ENCODE measurements at places on chromosomes 13 and 19.

GRCh38 chr13:111917086-111917485 is 149.9 kb upstream of the SOX1 start:
- DNase-seq = no peak

- DNase-seq = no peak
These were observed 149.9 kb downstream of the MYO16 start for GRCh38 chr13:108779308-108779707.

GRCh38 chr19:383922-384798 is 24.8 kb downstream of the C2CD4C start:
- no peak for DNase-seq

DNA sequence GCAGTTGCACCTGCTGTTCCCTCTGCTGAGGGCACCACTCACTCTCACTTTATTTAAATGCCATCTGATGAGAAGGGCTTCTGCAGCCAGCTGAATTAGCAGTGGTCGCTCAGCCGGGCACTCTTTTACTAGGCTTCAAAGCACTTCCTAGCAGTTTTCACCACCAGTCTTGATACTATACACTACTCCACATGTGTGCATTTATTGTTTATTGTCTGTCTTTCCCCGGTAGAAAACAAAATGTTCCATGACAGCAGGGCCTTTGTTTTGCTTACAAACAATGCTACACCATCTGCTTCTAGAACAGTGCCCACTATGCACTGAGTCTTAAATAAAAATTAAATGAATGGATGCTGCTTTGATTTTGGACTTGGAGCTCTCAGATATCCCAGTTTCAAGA is 404.9 kb downstream of the FGF14 start:
- DNase-seq = no peak

- no peak for DNase-seq
These were observed 56.3 kb downstream of the TNFSF13B start for GRCh38 chr13:108325863-108326262.

DNA sequence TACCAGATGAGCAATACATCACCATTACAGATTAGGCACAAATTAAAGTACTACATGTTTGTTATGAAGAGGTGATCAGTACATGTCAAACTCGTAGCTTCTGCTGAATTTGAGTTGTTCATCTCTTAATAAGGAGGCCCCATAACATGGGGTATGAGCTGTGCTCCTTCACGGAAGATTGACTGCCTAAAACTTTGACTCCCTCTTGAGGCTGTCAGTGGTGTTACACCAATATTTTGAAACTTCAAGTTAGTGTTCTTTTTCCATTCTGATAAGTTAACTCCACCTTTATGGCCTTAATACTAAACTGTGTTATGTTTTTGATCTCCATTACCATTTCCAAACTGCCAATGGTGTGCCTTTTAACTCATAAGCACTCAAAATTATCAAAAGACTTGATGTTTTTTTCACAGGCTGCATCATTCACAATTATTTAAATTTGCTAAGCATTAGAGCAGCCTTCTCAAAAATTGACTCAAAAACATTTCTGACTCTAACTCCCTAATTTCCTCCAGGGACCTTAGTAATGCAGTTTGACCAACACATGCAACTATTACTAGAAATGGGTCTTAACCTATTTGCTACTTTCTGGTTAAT is 1591.5 kb downstream of the PCDH9 start:
- no peak for DNase-seq

DNA sequence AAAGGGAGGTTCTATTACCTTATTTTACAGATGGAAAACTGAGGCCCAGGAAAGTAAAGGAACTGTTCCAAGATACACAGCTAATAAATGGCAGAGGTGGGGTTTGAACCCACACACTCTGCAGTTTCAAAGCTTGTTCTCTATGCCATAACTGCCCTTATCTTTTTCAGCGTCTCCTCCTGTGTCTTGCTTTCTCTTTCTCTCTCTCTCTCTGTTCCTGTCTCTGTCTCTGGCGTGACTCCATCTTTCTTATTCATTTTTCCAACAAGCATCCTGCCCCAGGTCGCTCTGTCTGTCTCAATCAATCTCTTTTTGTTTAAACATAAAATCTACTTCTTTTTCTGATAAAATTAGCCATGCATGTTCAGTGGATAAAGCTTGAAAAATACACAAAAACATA is 3.2 kb upstream of the IFNL4 start:
- DNase-seq = no peak

- DNase-seq = no peak
These were observed 19.4 kb downstream of the IRS2 start for GRCh38 chr13:109767023-109767422.

- DNase-seq = no peak
These were observed 15.3 kb downstream of the PIN1 start for GRCh38 chr19:9850235-9850959.

GRCh38 chr13:68850160-68850559 is 1257.5 kb upstream of the ATXN8OS start:
- DNase-seq = no peak

- no peak for DNase-seq
These were observed 2.6 kb downstream of the GTF2F2 start for GRCh38 chr13:45122941-45123340.

- DNase-seq = no peak
These were observed 3.3 kb downstream of the ICAM5 start for GRCh38 chr19:10292789-10293636.

DNA sequence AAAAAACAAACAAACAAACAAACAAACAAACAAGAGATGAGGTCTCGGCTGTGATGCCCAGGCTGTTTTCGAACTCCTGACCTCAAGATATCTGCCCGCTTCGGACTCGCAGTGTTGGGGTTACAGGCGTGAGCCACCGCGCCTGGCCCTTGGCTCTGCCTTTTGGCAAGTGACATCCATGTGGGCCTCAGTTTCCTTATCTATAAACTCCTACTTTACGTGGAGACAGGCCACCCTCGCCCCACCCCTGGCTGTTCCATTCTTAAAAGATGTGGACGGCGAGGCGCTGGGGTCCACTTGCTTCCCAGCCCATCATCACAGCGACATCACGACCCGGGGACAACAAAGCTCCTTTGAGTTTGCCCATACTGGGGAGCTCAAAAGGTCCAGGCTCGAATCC is 1.7 kb downstream of the TSSK6 start:
- DNase-seq = no peak

DNA sequence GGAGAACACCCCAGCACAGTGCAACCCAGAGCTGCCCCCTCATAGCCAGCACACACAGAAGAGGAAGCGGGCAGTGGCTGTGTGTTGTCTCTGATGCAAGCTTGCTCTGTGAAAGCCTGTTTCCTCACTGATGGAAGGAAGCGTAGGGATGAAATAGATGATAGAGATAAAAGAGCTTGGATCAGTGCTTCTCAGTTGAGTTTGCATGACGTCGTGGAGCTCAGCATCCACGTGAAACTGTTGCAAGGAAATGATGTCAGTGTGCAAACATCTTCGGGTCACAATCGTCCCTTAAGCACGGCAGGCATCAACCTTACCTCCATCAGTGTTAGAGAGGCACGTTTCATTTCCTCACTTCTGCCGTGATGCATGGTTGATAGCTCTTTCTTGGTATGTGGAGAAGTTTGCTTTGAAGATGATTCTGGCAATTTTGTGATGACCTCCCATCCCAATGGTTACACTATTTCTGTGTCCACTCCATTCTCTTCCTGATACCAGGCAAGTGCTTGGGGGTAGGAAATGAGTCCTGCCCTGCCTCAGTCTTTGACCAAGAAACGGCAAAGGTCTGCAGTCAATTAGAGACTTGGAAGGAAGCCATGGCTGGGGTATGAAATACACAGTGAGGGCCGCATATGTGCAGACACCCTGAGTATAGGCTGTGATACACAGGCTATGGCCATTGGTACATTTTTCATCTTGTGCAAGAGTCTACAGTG is 183.0 kb downstream of the ZNF536 start:
- DNase-seq = no peak

DNA sequence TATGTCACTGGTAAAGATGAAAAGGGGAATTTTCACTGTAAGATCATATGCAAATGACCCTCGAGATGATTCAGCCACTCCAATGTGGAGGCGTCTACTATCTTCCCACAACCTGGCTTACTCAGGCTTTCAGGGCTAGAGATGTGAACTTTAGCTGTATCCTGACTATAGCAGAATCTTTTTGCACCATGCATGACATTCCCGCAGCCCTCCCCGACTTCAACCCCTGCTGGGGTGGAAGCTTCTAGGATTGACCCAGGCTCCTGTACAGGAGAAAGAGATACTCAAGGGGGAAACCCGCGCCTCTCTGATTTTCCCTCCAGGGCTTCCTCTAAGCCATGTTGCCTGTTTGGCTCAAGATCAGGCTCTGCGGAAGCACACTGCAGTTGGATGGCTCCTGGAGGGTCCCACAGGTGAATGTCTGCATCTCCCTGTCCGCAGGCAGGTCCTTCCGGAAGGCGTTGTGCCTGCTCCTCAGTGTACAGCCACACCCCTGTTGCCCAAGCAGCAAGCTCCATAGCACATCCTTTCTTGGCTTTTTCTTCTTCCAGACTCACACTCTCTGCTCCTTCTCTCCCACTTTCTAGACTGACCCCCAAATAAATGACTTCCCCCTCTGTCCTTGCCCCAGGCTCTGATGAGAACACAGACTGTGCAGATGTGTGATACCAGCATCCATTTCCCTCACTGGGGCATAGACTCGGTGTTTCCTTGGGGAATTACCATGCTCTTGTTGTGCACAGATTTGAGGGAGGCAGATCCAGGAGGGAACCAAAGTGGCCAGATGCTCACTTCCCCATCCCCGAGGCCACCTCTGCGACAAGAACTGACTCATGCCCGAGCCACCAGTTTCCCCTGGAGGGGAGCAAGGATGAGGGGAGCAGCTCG is 29.1 kb upstream of the POP4 start:
- DNase-seq = peak; percentile 59

- DNase-seq = no peak
These were observed 80.2 kb downstream of the IRS2 start for GRCh38 chr13:109706015-109706715.

DNA sequence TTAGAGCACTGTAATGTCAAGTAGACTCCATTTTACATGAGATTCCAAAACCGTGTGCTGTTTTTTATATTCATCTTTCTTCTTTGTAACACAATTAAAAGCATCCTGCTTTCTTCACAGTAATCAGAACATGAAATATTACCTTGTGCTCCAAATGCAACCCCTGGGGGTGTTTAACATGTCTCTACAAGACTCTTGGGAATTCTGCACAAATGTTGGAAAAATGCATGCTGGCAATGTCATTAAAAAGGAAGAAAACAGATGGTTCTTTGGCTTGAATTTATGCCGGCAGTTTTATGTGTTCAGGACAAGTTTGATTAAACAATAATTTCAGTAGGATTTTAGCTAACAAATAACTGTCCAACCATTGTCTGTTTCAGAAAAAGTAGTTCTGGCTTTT is 159.1 kb downstream of the LIG4 start:
- DNase-seq = no peak

DNA sequence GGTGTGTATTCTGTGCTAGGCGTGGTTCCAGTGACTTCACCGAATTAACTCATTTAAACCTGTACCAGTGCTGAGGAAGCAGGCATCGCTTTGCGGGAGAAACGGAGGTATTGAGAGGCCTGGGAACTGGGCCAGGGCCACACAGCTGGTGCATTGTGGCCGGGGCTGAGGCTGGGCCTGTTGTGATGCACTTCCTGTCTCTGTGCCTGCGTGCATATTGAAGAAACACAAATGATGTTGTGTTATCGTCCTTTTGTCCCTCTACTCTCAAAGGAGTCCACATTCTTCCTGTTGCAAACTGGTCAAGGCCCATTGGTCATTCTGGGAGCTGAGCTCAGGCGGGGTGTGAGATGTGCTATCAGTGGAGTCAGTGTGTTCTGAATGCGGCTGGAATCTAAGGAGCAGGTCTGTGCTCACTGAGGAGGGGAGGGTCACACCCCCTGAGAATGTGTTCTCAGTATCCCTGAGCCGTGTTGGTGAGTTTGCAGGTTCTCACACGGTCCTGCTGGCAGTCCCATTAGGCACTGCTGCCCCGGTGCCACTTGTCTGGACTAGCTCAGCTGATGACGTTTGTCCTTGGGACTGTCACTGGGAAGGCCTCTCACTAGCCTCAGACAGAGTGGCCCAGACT is 62.1 kb downstream of the ARHGEF7 start:
- no peak for DNase-seq

- peak; percentile 6 for DNase-seq
These were observed 62.3 kb downstream of the CHST8 start for GRCh38 chr19:33683881-33684537.

DNA sequence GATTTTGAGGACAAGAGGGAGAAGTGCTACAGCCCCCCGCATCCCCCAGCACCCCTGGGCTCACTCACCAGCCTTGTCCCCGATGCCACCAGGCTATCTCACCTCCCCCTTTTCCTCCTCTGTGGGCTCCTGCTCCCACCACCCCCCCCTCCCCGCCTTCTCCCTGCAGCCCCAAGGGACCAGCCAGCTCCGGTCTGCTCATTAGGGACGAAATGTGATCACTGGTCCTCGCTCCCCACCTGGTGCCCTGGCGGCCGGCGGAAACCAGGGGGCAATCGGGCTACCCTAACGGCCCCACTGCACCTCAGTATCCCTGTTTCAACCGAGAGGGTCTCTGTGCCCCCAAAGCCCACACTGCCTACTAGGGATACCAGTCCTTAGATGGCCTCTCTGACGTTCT is 2.7 kb downstream of the GPR4 start:
- DNase-seq = no peak

DNA sequence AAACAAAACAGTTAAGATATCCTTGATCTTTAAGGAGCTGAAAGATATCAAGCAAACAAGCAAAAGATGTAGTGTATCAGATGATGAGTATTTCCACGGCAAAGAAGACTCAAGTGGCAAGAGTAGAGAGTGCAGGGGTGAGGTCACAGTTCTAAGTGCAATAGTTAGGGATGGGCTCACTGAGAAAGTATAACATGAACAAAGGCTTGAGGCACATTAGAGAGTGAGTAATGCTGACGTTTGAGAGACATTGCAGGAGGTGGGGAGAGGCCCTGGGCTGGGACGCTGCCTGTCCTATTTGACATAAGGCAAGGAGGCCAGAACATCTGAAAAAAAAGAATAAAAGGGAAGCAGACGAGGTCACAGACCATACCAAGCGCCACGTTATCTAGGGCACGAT is 1.4 kb downstream of the DUXA start:
- no peak for DNase-seq

DNA sequence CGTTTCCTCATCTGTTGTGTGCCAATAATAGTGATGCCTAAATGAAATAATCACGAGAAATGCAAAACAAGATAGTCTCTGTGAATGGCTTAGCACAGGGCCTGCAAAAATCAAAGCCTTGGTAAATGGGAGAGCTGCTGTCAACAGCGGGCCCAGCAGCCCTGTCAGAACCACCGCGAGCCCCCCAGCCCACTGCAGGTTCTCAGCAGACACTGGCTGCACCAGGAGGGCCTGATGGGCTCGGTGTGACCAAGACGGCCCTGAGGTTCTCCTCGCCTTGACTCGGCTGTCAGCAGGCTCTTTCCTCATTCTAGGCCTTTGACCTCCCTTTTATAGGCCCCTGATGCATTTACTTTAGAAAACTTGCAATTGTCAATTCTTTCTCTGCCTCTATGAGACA is 90.9 kb upstream of the GPR183 start:
- no peak for DNase-seq

All from activated CD4-positive, alpha-beta T cell treated with anti-CD3 and anti-CD28 coated beads, Interleukin-2, amount 50 U/mL, for 48 hours (primary cell).